ENCODE measurements at places on chromosomes 5 and 9.

DNA sequence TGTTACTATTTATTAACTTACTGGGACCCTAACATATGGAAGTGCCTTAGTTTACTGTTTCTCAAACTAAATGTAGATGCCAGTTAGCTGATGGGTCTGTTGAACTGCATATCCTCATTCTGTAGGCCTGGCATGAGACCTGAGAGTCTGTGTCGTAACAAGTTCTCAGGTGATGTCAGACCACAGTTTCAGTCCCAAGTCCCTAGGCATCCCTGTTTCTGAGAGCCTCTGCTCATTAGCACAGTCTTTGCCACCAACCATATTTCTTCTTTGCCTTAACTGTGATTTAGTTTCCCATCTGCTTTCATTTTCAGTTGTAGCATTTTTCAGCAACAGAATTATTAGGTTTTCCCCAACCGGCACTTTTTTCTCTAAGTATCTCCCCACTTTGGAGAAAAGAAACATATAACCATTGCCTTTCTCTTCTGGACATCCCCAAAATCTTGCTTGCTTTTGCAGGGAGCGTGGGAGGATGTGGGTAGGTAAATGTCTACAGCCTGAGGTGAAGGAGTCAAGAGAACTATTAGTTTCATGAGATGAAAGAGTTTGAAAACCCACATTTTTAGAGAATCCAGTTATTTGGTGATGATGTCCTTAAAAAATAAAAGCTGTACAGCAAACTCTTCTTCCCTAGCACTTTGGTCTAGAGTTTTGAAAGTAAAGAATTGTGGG is 74.6 kb downstream of the NUDT12 start:
- DNase-seq, result no peak

DNA sequence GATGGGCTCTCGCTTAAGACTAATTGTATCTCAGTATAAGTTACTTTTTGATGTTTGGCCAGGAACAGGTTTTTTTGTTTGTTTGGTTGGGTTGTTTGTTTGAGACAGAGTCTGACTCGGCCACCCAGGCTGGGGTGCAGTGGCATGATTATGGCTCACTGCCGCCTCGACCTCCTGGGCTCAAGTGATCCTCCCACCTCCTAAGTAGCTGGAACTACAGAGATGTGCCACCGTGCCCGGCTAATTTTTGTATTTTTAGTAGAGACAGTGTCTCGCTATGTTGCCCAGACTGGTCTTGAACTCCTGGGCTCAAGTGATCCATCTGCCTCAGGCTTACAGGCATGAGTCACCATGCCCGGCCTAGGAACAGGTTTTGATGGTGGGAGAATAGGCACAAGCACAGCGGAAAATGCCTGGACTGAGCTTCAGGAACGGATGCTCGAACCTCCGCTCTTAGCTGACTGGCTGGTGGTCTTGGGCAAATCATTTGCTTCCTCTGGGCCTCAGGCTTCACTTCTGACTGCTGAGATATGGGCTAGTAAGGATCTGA is 11.4 kb upstream of the SYNPO start:
- DNase-seq, result no peak

DNA sequence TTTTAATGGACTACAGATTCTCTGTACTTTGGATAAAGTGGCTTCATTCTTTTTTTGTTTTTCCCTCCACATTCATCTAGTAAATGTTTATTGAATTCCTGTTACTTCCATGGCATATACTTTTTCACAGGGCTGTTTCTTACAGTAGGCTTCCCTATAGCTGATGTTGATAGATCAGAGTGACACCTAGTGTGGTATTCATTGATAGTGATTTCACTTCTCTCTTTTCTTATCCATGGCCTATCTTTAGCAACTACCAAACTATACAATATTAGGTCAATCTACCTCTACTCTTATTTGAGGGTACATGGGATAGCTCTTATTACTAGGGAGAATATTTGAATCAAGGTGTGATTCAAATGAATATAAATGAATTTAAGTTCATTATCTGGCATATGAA is 35.8 kb downstream of the FSD1L start:
- no peak for DNase-seq

DNA sequence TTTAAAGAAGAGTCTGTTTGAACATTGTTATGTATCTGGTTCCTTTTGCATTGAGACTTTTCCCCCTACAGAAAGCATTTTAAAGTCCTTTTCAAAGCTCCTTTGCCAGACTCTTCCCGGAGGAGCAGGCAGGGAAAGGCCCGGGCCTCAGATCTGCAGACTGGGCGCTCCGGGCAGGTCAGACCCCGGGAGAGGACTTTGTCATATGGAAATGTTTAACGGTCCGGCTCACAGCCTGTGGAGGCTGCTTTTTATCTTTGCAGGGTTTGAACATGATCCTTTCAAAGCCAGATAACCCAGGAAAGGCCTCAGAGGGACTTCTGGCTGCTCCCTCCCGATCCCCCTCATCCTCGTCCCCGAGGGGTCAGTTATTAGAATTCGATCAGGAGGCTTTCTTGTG is 82.1 kb upstream of the IRX2 start:
- no peak for DNase-seq

- DNase-seq, result no peak
Observed at GRCh38 chr5:180168758-180169157, 40.3 kb downstream of the RASGEF1C start.

GRCh38 chr5:56735849-56736641 is 79.3 kb upstream of the MAP3K1 start:
- no peak for DNase-seq

DNA sequence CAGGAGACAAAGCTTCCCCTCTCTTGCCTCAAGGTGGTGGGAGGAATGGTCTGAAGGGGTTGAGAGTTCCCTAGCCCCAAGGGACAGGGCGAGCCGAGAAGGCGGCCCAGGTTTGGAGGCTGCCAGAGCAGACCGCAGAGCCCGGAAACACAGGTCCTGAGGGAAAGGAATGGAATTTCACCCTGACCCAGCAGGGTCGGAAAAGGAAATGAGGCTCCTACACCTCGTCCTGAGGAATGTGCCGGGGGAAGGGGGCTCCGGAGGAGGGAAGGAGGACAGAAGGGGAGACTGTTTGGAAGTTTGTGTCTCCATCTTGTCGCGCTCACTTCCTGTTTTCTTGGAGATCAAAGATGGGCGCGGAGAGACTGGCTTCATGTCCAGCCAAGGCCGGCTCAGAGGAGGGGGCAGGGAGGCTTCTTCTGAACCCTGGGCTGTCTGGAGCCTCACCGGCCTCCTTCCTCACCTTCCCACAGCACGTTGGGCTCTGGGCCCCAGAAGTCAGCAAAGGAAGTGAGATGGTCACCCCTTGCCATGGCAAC is 9.6 kb downstream of the ENG start:
- DNase-seq, result no peak

GRCh38 chr9:90103771-90104170 is 499.0 kb downstream of the GADD45G start:
- no peak for DNase-seq

DNA sequence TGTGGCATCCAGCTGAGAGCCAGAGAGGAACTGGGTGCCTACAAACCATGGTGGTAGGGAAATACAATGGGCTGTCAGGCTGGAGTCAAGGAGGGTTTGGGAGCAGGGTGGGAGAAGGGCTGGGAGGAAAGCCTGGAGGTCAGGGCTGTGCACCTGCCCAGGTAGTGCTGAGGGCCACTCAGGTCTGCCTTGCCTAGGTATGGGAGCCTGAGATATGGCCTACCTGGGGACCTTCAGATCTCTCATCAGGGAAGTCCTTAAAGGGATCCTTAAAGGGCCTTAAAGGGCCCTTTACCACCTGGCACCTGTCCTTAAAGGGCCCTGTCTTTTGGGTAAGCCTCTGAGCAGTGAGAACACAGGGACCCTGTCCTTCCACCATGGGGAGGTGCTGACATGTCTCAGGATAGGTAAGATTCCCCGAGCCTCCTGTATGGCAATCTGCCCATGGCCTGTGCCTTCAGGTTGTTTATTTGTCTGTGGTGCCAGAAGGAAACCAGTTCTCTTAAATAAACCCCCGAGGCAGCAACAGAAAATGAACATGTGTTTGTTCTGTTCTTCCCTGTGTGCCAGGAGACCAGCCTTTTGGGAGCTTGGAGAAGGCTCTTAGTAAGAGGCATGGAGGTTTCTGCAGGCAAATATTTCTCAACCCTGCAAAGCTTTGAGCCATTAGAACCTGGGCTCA is 23.3 kb downstream of the SLC25A48 start:
- DNase-seq, result no peak

- DNase-seq, result no peak
Observed at GRCh38 chr9:113953531-113953930, 77.4 kb downstream of the ZNF618 start.

- no peak for DNase-seq
Observed at GRCh38 chr9:77906991-77907390, 124.6 kb downstream of the GNAQ start.

GRCh38 chr5:175246242-175246888 is 197.6 kb downstream of the DRD1 start:
- no peak for DNase-seq

DNA sequence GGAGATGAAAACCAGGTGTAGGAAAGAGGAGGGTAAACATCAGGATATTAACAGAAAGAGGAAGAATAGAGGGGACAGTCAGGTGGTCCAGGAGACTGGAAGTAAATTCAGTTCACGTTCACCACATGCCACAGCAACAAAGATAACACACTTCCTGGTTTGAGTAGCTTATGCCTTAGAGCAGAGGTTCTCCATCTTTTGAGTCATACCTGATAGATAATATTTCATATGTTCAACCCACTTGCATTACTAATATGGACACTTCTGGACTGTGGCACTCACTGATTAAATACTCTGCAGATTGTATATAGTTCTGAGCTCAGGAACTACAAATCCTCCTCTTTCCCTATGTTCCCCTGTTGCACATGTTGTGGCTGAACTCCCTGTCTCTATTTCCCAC is 179.9 kb upstream of the NR3C1 start:
- no peak for DNase-seq

DNA sequence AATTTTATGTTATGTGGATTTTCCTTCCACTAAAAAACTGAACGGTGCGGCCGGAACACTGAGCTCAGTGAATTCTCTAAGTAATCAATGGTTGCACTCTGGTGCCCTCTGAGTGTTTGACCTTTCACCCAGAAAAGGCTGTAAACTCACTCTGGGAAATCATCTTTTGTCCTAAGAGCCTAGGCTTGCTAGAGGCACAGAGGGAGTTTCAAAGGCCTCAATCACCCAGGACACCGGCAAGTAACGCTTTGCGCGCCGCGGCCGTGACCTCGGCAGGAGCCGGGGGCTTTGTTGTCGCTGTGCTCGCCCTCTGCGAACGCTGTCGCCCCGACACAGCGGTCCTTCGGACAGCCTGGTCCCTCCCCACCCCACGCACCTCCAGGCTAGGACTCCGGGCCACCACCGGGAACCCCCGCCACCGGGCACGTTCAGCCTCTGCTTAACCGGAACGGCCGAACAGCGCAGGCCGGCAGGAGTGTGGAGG is 703 bp downstream of the ISCA1 start:
- peak; percentile 53 for DNase-seq

- DNase-seq, result no peak
Observed at GRCh38 chr5:174617285-174617684, 107.1 kb upstream of the MSX2 start.

DNA sequence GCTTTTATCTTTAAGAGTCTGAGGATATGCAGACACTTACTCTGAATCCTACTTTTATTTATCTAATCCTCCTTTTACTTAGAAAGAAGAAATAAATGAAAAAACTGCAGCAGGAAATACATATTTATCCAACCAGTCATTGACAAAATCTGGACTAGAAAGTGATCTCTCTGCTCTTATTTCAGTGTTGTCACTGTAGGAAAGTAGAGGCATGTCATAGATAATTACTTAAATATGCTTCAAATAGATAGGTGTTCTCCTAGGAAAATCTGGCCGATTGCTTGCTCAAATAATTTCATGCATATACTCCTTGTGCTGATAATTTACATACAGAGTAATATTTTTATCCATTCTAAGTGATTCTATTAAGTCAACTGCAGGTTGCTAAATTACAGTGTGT is 2001.9 kb upstream of the C9orf72 start:
- DNase-seq, result no peak

GRCh38 chr5:144503123-144503522 is 332.4 kb downstream of the KCTD16 start:
- no peak for DNase-seq

GRCh38 chr5:59648038-59648831 is 245.3 kb downstream of the PDE4D start:
- DNase-seq, result no peak

DNA sequence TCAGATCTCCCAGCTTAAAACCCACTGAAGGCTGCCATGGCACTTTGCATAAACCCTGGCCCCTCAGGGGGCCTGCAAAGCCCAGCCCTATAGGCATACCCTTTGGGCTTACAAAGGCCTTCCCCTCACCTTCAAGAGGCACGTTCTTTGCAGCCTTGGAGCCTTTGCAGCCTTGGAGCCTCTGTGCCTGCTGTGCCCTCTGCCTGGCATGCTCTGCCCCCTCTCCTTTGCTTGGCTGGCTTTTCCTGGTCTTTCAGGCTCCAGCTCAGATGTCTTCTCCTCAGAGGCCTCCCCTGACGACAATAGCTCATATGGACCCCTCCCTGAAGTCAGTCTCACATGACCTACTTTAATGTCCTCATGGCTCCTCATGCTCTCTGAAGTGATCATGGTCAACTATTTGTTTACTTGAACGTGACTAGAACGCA is 60.3 kb downstream of the CXXC5 start:
- no peak for DNase-seq

DNA sequence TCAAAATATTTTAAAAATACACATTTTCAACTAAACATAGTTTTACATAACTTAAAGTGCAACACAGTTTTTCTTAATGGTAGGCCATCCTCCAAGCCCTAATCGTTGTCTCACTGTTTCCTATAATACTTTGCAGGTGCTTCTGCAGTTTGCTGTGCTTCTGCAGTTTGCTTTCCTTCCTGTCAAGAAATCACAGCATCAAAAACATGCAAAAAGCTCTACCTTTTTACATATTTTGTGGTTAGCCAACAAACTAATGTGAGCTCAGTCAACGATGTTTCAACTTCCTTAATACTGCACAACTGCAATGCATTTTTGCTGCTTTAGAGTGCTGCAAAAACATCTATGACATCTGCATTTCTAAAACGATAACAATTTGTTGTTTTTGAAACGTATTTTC is 25.2 kb downstream of the EMB start:
- DNase-seq, result no peak

DNA sequence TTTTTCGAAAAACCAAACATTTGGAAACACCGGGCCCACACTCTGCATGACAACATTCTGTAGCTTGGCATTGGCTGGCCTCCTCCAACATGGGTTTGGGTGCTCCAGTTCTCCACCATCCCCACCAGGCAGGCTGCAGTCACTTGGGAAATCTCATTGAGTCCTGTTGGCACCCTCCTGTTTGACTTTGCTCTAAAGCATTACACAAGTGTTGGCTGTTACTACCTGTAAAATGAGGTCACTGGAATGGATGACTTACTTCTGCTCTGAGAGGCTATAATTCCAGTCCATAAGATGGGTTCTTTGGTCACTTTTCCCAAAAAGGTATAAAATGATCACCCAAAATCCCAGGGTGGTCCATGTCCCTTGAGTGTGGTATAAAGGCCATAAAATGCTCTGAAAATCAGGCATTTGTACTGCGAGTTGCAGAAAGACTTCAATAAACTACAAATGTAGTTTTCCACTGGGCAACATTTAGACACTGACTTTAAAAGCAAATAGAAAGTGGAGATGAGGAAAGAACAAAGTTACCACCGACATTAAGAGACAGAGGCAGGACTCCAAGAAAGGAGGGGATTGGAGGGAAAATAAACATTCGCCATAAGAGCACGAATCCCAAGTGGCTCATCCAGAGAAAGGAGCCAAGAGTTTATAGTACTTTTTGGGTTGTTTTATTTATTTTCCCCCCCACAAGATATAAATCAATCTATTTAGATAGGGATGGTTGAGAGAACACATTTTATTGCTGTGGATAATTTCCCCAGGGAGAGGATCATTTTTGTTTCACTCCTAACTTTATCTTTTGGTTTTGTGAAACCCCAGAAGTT is 295.1 kb downstream of the TLE1 start:
- DNase-seq, result no peak

GRCh38 chr5:54634089-54634488 is 116.5 kb downstream of the SNX18 start:
- no peak for DNase-seq
